ENCODE measurements at places on chromosomes 12 and 14.

DNA sequence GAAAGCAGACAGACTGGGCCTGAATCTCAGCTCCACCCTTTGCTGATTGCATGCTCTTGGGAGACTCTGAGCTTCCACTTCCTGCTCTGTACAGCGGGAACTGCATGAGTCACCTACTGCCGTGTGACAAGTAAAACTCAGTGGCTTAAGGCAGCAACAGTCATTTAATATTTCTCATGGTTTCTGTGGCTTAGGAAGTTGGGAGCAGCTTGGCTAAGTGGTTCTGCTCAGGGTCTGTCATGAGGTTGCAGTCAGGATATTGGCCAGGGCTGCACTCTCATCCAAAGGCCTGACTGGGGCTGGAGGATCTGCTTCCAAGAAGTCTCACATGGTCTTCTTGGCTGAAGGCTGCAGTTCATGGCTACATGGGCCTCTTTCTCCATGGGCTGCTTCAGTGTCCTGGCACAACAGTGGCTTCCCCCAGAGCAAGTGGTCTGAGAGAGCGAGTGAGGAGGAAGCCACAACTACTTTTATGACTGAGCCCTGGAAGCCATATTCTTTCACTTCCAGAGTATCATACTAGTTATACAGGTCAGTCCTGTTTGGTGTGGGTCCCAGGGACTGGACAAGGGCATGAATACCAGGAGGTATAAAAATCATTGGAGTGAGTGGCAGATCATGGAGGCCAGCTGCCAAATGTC is 49.7 kb downstream of the FAM222A start:
- DNase-seq = no peak

- no peak for DNase-seq
Observed at GRCh38 chr12:118120579-118121363, 15.2 kb upstream of the PEBP1 start.

DNA sequence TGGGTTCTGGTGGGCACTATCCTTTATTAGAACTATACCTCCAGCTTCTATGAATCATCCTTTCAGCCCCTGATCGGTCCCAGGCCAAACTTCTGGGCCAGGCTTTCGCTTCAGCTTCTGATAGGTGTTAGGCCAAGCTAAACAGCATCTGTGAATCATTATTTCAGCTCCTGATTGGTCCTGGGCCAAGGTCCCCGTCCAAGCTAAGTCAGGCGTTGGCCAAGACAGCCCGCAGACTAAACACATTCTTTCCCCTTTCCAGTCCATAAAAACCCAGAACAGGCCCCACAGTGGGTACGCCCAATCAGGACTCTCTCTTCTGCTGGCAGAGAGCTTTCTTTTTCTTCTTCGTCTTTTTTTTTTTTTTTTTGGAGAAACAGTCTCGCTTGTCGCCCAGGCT is 1808.9 kb upstream of the SEL1L start:
- DNase-seq = no peak

DNA sequence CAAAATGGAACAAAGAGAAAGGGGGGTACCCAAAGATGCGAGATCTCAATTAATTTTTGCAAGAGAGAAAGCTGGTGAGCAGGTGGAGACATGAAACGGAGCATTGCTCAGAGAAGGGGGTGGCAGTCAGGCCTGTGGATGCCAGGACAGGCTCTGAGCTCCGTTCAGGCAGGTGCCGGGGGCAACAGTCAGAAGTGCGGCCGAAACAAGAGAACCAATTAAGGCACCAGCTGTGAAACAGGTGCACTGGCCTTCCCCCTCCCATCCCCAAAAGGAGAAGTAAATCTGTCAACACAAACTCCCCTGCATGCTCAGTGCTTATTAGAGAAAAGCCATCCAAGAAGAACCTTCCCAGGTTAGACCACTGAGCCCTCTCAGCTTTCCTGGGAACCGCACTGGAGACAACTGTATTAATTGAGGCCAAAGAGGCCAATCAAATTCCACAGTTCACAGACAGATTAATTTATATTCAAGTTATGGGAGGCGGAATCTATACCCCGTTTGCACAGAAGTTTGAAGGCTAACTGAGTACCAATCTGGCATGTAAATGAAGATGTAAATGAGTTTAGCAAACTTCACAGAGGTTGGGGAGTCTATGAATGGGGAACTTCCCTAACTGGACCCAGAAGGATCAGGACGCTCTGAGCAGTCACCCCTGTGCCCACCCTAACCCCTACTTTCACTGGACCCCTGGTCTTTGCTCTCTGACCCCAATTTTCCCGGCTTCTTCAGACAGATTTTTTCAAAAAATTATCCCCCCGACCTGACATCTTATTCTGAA is 20.9 kb downstream of the OAS2 start:
- DNase-seq = no peak

DNA sequence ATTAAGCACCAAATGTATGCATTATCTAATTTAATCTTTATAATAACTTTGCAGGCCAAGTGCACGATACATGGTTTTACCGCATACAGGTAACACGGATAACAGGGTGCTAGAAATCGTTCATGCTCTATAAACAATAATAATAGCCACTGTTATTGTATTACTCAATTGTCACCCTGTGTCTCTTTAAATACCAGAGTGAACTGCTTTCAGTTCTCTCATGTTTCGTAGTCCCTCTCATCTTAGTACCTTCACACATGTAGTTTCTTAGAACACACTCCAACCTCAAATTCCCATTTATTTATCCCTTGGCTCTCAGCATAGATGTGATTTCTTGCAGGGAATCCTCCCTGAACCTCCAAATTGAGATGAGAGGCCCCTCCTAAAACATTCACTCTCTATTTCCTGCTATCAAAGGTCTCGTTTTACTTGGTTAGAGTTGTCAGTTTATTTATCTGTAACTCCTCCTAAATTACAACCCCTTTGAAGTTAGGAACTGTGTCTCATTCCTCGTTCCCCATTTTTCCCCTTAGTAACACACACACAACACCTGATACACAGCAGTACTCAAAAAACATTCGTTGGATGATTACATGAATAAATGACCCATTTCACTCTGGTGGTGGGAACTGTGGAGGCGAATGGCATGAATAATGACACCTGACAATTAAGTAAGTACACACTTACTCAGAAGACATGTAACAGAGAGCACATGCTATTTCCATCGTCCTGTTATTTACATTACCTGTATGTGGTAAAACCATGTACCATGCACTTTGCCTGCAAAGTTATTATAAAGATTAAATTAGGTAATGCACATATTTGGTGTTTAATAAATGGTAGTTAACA is 134.6 kb downstream of the BTG1 start:
- no peak for DNase-seq

DNA sequence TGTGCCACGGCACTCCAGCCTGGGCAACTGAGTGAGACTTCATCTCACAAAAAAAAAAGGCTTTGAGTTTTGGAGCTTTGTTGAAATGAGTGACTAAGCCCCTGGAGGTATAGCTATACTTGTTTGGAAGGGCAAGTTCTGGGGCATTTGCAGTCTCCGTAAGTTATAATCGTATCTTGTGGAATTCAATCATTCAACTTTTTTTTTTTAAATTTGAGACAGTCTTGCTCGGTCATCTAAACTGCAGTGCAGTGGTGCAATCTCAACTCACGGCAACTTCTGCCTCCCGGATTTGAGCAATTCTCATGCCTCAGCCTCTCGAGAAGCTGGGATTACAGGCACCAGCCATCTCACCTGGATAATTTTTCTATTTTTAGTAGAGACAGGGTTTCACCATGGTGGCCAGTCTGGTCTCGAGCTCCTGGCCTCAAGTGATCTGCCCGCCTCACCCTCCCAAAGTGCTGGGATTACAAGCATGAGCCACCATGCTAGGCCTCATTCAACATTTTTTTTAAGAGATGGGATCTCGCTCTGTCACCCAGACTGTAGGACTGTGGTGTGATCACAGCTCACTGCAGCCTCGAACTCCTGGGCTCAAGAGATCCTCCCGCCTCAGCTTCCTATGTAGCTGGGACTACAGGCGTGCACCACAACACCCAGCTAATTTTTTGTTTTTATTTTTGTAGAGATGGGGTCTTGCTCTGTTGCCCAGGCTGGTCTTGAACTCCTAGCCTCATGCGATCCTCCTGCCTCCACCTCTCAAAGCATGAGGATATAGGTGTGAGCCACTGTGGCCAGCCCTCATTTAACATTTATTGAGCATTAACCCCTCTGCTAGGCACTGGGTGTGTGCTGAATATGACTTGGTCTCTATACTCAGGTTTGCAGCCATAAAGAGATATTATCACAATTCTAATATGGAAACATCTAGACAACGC is 133.7 kb upstream of the MAP1LC3B2 start:
- no peak for DNase-seq

- DNase-seq = no peak
Observed at GRCh38 chr12:92726850-92727249, 24.1 kb downstream of the PLEKHG7 start.

GRCh38 chr14:67650694-67651093 is 23.7 kb downstream of the VTI1B start:
- DNase-seq = no peak

DNA sequence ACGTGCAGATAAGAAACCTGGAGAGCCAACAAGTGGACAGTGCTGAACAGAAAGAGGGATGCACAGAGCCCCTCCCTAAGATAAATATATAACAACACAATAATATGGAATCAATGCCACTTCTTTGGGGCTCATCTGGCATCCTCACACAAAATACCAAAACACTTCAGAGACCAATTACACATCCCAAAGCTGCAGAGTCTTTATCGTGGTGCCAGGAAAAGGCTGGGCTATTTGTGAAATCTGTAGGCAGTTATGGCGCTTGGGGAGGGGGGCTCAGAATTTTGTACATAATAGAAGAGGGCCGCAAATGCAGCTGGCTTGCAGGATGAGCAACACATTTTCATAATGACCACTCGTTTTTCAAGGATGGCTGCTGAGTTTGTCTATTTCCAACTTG is 160.4 kb upstream of the NOS1 start:
- DNase-seq = no peak

- DNase-seq = no peak
Observed at GRCh38 chr12:6970096-6970527, 352 bp downstream of the PHB2 start.

GRCh38 chr12:124296916-124297351 is 2.0 kb downstream of the RFLNA start:
- DNase-seq = no peak

- no peak for DNase-seq
Observed at GRCh38 chr12:102063069-102063468, 1.3 kb upstream of the WASHC3 start.

DNA sequence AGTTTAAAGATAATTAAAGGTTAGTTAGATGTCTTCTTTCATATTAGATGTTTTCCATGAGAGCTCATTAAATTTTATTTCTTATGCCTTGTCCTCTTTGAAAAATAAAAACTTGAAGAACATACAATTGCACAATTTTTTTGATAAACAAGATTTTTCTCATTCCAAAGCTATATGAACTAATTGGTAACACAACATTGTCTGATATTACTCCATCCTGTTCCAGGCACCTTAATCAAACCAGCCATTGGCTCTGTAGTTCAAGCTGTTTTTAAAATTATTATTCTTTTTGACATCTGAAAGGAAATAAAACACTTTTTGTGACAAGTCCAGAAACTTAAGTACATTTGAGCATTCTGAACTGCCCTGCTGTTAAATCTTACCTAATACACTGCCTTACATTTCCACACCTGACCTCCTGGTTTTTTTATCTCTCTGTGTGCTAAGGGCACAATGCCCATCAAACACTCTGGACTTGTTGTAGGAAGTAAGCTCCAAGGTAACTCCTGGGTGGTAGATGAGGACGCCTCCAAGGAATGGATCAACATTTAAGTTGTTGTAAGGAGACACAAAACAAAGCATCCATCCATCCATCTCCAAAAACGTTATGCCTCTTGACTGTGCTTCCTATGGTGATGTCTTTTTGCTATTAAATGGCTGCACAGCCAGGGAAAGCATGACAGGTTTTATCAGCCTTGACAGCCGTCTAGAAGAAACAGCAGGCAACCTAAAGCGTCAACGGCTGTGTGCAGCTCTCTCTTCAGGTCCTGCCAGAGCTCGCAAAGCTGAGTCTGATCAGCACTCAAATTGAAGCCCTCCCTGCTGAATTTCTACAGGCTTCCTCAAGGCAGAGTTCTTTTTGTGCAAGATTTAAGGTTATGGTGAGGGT is 449.9 kb upstream of the FLRT2 start:
- no peak for DNase-seq

DNA sequence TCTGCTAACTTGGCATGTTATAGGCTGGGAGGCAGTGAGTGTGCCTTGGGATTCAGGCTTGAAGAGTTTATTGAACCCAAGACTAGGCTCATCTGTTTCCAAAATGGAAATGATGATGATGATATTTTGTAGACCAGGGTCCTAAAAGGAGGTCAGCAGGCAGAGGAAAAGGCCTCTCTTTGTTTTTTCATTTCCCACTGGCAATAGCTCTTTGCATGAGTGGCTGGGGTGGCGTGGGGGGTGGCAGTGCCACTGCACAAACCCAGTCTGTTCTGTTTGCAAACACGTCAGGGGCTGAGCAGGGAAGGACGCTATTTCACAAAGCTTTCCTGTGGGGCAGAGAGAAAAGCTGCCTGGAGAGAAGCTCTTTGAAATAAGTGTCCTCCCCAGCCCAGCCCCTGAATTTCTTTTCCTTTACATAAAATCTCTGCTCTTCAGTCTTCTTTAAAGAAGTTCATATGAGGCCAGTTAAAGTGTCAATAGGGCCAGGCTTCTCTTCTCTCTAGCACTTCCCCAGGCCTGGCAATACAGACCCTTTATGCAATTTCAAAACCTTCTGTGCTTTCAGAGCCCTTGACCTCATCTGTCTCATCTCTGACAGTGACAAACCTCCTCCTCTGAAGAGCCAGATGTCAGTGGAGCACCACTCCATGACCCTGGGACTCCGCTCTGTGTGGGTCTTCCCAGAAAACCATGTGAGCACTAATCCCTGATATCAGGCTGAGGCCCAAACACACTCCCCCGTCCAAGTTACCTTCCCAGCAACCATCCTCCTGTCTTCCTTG is 72.8 kb downstream of the ZNF664 start:
- no peak for DNase-seq

DNA sequence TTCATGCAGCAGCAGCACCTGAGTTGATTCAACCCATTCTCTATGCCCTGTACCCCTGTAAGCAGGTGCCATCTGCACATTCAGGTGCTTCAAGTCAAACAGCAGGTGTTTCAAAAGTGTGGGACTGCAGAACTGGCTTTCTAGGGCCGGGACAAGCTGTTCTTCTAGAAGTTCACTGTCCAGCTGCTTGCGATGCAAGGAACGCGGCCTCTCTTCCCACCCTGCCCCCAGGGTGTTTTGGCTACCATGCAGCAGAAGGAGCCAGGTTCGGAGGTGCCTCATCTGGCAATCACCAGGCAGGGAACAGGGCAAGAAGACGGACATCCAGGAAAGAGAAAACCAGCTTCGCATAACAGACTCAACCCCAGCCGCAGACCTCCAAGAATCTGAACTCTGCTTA is 35.2 kb downstream of the TMEM132D start:
- no peak for DNase-seq

DNA sequence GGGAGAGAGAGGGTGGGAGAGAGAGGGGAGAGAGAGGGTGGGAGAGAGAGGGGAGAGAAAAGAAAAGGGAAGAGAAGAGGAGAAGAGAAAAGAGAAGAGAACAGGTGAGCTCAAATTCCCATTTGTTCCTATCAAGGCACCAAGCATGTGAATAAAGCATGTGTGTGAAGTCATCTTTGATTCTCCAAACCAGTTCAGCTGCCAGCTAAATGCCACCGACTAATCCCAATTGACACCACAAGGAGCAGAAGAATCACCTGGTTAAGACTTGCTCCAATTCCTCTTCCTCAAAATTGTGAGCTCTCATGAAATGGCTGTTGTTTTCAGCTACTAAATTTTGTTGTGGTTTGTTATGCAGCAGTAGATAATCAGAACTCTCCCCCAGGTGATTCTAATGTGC is 188.9 kb downstream of the TMX1 start:
- DNase-seq = no peak

Data from cortex of kidney (tissue), 1 donor.